ENCODE measurements at places on chromosomes 7 and 10.

- no peak for DNase-seq
Measured at GRCh38 chr10:127293640-127294039, 97.2 kb upstream of the INSYN2A start.

GRCh38 chr10:75276069-75276872, 40.5 kb upstream of the COMTD1 start:
- DNase-seq, result peak; percentile 58

DNA sequence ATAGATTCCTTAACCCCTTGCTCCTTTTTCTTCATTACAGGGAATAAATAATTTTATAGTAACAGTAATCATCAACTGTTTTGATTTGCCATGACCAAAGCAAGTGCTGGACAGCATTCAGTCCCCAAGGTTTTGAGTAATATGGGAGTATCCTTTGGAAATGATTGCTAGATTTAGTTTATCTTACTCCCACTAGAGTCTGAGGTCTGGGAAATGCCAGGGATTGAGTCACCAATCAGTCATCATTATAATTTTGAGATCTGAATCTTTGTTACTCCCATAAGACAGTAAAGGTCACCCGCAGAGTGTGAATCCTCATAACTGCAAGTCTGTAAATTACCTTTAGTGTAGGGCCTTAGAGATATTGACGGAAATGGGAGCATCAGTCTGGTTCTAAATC, 133.7 kb upstream of the SEMA3E start:
- DNase-seq, result no peak

- DNase-seq, result peak; percentile 17
Measured at GRCh38 chr10:18334116-18334867, 194.1 kb downstream of the CACNB2 start.

DNA sequence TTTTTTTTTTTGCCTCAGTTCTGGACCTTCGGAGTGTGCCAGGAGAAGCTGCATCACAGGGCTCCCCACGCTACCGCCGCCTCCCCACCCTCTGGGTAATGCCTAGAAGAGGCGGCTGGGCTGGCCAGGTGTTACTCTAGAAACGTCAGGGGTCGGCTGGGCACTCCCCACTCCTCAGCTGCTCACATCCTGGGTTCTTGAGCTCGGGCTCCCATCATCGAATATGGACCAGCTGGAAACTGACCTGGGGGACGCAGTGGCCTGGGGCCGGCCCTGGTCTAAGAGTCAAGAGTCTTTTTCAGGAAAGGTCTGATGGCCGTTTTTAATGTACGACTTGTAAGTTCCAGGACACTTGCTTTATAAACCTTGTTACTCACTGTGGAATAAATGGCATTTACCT, 326.5 kb downstream of the WDR37 start:
- DNase-seq, result no peak

DNA sequence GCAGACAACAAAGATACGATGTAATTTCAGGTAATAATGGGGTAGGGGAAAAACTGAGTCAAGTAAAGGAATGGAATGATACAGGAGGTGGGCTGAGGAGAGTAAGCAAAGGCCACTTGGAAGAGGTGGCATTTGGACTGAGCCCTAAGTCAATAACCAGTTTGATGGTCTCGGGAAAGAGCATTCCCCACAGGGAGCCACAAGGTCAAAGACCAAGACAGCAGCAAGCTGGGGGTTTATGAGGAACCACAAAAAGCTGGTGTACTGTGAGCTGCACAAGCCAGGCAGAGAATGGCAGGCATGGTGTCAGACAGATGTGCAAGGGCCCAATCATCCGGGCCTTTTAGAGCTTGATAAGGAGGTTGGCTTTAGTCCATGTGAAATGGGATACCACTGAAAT, 98.7 kb downstream of the NOC3L start:
- DNase-seq, result no peak

- no peak for DNase-seq
Measured at GRCh38 chr10:375815-376505, 240.7 kb downstream of the ZMYND11 start.

DNA sequence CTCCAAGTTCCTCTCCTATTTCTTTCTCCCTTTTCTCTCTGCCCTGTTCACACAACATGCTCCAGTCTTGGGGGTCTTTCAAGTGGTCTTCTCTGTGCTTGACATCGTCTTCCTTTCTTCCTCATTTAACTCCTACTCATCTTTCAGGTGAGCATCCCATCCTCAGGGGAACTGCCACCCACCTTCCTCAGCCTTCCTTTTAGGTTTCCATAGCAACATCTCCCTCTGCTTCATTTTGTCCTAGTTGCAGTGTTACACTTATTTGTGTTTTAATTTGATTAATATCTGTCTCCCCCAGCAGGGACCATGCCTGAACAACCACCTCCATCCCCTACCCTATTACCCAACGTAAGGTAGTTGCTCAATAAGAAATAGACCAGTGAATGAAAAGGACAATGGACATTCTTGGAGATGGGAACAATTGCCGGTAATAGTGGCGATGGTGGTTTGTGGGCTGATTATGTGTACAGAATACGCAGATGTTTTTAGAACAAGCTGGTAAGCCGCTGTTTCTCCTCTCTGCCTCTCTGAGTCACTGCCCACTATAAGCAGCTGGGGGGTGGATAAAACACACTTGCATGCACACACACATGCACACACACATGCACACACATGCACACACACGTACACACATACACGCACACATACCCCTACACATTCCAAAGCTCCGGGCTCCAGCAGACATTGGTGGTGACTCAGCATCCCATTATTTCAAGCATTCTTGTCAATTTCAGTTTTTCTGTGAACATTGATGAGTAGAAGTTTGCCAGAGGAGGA, 251.6 kb downstream of the GATA3 start:
- no peak for DNase-seq
